Left hindlimb (tissue), 1 donor: ENCODE measurements at places on chromosomes 4 and X.
A peak's percentile ranks its signal among the peaks of the same experiment; 100 is the strongest.

DNA sequence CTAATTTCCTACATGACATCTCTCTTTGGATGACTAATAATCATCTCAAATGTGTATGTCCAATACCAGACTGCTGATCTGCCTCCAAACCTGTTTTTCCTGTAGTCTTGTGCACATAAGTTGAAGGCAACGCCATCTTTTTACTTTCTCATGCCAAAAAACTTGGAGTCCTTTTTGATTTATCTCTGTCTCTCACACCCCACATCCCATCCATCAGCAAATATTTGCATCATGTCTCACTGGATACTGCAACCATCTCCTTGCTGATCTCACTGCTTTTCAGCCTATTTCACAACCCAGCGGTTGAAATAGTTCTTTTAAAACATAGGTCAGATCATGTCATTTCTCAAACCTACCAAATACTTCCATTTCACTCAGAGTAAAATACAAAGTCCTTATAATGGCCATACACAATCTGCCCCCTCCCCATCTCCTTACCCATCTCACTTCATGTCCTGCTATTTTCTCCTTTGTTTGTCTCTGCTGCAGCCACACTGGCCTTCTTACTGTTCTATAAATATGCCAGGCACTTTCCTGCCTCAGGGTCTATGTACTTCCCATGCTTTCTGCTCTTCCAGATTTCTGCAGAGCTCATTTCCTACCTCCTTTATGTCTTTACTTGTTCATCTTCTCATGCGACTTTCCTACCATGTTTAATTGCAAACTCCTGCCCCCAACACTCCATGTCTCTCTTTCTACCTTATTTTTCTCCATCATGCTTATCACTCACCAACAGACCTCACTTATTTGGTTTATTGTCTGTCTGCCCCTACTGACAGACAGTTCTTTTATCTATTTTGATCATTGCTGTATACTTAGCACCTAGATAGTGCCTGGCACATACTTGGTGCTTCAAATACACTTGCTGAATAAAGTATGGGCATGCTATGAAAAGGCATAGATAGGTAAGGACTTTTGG lies 98.8 kb downstream of the ANXA3 start:
- DNase-seq, result no peak

DNA sequence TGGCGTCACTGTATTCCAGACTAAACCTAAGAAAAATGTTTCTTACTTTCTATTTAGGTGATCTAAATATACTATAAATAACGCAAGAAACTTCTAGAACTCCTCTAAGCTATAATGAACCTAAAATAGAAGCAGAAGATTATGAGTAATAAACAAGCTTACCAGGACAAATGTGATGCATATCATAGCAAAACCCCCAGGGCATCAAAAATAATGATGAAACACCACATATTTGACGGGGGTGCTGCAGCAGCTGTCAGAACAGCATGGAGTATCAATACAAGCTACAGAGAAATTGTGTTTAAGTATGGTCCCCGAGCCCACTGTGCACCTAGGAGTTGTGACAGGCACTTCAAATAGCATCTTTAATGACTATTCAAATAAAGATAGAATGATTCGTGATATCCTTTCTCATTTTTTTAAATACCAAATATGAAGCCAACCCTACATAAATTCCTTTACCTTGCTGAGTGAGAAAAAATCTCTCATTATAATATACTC lies 337.3 kb downstream of the CENPC start:
- no peak for DNase-seq

GRCh38 chr4:89312066-89312465 lies 4.5 kb upstream of the GPRIN3 start:
- DNase-seq, result no peak

DNA sequence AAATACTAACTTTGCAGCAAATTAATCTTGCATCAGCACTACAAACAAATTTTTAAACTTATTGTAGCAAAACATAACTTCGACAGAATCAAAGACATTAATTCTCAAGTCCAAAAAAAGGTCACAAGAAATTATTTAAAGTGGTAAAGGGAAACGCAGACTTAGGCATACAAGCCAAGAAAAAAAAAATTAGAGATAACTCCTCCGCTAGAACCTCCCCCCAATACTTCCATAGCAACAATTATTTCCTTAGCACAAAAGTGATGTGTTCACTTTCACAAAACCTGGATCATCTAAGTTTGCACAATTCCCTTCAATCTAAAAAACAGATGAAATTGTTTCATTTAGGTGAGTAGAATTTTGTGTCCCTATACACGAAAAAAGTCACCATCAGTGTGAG lies 1.1 kb downstream of the LRBA start:
- no peak for DNase-seq

DNA sequence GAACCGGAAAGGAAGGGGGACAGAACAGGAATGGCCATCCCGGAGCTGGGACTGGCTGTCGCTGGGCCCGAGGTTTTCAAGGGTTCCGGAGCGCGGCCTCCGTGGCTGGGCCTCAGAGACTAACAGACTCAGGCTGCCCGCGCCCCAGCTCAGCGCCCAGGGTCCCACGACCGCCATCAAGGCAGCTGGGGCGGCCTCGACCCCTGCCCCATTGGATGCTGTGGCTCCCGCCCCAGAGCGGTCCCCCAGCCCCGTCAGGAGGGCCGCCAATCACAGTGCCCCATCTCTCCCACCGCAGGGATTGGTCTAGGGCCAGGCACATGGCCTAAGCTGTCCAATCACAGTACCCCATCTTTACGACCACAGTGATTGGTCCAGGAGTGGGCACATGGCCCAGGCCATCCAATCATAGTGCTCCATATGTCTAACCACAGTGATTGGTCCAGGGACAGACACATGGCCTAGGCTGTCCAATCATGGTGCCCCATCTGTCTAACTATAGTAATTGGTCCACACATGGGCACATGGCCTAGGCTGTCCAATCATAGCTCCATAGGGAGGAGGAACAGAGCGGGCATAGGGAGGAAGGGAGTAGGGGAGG lies 105.3 kb upstream of the NKX1-1 start:
- no peak for DNase-seq

DNA sequence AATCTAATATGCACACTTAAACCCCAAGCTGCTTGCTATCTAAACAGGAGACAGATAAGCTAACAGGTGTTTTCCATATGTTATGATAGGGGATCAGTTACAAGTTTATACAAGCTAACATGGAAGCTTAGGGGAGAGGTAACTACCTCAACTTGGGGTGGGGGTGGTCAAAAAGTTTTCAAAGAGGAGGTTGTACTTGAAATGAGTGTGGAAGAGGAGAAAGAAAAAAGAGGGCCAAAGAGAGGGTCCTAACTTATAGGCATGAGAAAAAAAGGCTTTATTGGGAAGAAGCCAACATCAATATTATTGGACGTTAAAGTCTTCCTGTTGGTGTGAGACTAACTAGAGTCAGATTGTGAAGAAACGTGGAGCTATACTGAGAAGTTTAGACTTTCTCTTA lies 205.9 kb downstream of the NDST4 start:
- no peak for DNase-seq

DNA sequence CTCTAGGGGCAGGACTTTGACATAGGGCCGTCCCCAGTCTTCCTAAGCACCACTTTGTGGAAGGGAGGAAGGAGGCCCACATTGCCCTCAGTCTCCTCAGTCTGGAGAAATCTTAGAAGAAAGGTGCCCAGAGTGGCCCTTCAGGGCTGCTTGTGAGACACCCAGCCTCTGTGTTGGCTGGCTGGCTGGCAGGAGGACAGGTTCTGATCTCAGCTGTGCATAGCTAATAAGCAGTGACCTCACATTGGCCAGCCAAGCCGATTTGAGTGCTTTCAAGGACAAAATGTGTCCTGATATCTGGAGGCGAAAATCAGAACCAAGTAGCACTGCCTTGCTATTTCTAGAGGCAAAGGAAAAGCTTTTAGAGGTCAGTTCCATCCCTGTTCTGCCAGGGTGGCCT lies 211.5 kb downstream of the BCOR start:
- no peak for DNase-seq

GRCh38 chrX:70664726-70665125 lies 220.1 kb downstream of the DLG3 start:
- DNase-seq, result no peak

DNA sequence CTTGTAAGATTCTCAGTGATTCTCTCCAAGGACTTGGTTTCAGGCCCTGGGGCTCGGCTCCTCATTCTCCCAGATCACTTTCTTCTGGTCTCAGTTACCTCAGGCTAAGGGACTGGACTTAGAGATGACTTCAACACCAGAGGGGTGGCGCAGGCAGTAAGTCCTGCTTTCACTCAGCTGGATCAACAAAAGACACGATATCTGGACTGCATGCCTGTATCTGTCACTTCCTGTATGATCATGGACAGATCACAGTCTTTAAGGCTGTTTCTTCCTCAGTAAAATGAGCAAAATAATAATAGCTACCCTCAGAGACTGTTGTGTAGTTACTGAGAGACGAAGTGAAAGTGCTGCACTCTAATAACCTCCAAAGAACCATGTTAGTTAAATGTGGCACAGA lies 19.5 kb upstream of the CXCR3 start:
- no peak for DNase-seq

DNA sequence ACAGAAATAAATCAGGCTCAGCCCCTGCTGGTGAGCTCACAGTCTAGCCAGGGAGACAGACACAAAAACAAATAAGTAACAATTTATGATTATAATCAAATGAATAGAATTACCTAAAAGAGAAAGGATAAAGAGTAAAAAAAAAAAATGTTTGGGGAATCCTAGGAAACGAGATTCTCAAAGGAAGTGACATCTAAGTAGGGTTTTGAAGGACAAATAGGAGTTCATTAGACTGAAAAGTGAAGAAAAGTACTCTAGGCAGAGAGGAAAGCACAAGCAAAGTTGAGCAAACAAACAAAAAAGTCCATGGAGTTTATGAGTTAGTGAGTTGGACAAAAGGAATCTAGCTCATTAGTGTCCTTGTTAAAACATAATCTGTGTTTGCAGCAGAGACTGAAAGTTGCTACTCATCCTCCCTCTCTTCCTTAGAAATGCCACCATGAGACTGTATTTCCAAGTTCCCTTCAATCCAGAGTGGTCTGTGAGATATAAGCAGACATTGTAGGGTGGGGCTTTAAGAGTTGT lies 145.6 kb downstream of the SPATA18 start:
- DNase-seq, result no peak

DNA sequence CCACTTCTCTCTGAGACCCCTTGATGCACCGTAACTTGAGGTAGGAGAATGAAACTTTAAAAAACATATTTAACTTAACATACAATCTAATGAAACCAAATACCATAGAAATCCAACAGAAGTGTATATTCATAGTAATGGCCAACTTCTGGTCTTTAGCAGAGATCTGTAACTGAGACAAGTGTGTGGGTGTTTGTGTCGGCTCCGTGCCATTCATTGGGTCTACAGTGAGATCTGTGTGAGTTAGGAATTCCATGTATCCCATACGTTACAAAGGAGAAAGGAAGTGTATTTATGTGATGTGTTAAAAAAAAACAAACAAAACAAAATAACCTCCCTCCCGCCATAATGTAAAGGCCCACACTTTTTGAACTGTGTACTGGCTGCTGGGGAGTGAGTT lies 348.0 kb upstream of the NR3C2 start:
- no peak for DNase-seq

GRCh38 chrX:65866146-65866545 lies 173.7 kb downstream of the VSIG4 start:
- DNase-seq, result no peak

DNA sequence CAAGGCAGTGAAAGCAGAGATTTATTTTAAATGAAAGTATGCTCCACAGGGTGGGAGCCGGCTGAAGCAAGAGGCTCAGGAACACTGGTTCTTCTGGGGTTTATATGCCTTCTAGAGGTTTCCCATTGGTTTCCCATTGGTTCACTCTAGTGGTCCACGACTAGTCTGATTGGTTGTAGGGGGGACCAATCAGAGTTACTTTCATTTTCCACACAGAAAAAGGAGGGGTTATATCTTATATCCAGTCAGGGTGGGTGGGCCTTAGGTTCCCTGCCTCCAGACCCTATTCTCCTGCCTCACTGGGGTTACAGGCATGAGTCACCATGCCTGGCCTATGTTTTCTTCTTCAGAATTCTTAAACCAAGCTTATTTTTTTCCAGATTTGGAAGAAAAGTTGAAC lies 101.6 kb downstream of the KLHL8 start:
- DNase-seq, result no peak

DNA sequence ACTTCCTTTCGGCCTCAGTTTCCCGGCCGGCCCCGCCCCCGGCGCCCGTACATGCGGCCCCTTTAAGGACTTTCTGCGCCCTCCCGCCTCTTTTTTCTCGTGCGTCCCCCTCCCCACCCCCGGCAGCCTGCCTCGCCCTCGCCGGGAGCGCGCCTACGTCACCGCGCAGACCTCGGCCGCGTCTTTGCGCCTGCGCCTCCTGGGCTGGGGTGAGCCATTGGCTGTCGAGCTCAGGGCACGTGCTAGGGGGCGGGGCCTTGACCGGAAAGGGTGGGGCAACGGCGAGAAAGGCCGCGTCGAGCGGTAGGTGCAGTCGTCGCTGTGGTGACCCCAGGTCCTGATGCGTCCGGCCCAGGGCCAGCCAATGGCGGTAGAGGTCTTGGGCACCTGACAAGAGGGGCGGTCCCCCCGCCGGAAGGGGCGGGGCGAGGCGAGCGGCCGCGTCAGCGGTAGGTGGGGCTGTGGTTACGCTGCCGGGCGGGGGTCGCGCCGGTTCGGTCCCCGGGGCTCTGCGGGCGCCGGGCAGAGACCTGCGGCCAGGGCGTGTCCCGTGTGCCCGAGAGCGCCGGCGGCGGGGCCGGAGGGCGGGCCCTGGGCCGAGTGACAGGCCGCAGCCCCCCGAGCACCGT lies at the start of gene UVSSA:
Gene UVSSA (plus strand): TSS at position 428 of the 629 bp plus-strand sequence. CDS start 884 bp downstream, outside the sequence.
- peak; percentile 100 for DNase-seq

- no peak for DNase-seq
Measured at GRCh38 chr4:106039796-106040195, 144.5 kb downstream of the NPNT start.

DNA sequence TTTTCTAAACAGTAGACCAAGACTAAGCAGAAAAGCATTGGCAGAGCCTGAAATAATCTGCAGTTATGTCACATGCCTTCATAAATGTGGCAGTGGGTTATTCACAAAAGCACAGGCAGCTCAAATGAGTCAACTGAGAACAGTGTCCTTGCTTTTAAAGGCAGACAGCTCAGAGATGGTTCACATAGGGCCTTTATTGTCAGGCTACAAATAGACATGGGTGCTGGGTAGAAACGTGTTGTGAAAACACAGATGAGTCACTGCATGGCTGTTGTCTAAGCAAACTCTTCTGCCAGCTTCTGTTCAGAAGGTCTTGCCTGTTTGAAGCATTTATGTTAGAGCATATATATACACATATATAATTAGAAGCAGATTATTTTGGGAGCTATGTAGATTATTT lies 118.0 kb downstream of the SLC4A4 start:
- DNase-seq, result no peak
